ENCODE measurements at places on chromosomes 11 and 22.

DNA sequence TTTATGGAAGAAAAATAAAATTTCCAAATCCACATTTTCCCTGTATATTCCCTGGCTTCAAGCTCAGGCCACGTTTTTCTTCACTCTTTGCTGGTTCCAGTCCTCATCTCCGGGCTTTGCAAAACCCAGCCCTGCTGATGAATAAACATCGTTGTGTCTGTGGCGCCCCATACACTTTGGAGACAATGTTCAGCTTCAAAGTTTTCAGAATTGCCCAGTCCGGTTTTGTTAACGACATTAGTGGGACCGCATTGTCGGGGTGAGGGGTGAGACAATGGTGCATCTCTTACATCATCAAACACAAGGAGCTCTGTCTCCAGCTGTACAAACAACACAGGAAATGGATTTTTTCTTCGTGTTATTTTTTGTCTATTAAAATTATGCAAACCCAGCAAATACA is 53.4 kb upstream of the HTATIP2 start:
- DNase-seq, result no peak

GRCh38 chr11:83691451-83691950 is 405.3 kb upstream of the CCDC90B start:
- no peak for DNase-seq

DNA sequence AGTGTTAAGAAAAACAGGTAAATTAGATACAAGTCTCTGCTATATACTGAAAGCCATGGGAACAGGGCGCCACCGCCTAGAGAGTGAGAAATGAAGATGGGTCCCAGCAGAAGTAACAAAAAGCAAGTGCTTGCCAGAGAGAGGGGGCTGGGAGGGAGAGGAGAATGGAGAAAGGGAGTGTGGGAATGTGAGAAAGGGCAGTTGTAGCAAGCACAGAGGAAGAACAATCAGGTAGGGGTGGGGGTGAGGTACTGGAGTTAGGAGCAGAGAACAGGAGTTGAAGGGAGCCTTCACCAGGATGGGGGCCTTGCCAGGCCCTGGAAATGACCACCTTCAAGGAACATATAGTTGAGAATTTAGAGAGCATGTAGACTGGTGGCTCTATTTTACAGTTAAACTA is 66.8 kb downstream of the TCF20 start:
- DNase-seq, result no peak

DNA sequence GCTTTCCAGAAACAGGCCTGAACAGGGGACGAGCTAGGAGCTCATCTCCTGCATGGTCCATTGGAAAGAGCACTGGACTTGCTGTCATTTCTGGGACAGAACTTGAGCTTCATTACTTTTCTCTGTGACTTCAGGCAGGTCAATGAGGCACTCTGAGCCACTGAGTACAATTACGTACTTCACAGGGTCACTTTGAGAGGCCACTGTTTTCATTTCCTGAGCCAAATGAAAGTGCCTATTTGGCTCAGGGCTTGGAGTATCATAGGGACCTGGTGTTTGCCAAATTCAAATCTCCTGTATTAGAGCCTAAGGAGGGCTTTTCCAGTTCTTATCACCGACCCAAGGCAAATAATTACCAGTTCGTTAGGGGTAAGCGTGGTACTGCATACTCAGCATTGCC is 319.3 kb downstream of the CADM1 start:
- no peak for DNase-seq

DNA sequence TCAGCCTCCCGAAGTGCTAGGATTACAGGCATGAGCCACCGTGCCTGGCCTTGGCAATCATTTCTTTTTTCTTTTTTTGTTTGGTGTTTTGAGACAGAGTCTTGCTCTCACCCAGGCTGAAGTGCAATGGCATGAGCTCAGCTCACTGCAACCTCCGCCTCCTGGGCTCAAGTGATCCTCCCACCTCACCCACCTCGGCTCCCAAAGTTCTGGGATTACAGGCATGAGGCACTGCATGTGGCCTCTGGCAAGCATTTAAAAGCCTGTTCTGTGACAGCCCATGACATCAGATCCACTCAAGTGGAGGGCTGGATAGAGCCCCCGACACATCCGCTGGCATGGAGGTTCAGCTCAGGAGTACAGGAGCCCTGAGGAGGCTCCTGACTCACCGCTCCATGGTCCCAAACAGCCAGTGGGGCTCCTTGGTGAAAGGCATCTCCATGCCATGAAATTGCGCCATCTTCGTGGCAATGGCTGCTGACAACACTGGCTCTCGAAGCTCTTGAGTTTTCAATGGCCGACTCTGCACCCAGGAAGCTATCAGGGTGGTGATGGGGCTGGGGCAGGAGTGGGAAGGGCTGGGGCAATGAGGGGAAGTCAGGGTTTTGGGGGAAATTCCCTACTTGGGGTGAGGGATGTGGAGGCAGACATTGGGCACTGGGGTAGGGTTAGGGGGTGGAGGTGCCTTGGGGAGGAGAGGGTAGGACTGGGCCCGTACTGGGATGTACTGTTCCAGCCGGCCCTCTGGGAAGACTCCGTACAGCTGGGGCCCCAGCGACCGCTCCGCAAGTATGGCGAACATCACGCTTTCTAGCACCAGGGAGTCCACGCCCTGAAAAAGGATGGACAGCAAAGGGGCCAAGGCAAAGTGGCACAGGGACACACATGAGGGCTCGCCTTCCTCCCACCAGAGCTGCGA is 1.4 kb downstream of the CHKB start:
- DNase-seq, result no peak

- no peak for DNase-seq
These were observed 60.6 kb upstream of the E2F8 start for GRCh38 chr11:19301361-19301760.

GRCh38 chr22:30687358-30687757 is 7.3 kb upstream of the OSBP2 start:
- DNase-seq, result no peak

- no peak for DNase-seq
These were observed 110.4 kb downstream of the RRAS2 start for GRCh38 chr11:14248580-14248981.

GRCh38 chr11:102495161-102496042 is 35.1 kb downstream of the MMP7 start:
- DNase-seq, result peak; percentile 37

DNA sequence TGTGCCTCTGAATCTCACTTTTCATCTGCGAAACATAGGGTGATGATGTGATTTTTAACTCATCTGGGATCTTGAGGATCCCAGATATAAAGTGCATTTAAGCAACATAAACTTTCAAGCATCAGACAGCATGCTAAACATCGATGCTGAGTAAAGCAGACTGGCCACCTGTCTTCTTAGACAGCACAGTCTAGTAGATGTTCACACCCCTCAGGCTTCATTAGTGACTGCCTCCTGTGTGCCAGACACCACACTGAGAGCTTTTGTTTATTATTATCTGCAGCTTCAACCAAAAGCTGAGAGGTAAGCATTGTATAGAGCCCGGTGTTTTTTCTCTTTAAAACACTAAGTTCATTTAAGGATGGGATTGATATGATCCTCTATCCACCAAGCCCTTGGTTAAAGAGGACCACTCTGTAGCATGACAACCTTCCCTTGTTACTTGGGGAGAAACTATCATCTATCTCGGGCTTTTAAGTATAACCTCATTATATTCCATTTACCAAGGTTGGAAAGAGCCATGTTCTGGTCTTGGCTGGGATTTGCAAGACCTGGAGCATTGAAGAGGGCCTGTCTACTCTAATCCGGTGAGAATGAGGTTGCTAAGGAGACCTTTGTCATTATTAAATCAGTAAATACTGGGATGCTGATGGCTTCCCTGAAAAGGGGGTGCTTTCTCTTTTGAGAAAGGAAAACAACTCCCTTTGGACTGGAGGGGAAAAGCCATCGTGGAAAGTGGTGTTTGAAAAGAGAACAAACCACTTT is 114.2 kb upstream of the SEZ6L start:
- no peak for DNase-seq

DNA sequence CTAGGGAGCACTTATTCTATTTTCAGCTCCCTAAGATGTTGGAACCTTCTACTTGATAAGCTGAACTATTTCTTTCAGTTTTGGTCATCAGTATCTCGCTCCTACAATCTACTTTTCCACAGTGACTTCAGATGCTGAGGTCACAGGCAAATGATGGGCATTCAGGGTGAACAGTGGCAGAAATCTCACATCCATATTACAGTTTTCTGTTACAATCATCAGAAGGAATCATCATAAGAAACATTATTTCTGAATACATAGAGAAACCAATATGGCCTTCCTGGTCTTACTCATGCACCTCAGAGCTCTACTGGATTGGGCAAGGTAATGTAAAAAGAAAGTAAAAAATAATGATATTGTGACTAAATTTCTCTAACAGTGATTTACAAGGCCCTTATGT is 39.4 kb upstream of the DDI1 start:
- DNase-seq, result no peak

GRCh38 chr22:45320357-45320976 is 10.7 kb downstream of the FAM118A start:
- DNase-seq, result peak; percentile 50

DNA sequence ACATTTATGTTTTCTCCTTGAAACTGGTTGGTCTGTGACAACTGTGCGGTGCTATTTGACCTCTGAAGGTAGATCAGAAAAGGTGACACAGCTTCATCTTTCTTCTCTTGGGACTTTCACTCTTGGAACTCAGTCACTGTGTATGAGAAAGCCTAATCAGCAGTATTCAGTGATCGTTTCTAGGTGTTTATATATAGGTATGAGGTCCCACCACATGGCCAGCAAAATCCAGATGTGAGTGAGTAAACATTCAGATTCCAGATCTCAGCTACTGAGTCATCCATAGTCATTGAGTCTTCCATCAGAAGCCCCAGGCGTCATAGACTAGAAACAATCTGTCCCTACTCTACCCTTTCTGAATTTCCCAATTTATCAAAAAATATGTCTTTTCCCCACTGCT is 117.3 kb upstream of the CTSC start:
- no peak for DNase-seq

DNA sequence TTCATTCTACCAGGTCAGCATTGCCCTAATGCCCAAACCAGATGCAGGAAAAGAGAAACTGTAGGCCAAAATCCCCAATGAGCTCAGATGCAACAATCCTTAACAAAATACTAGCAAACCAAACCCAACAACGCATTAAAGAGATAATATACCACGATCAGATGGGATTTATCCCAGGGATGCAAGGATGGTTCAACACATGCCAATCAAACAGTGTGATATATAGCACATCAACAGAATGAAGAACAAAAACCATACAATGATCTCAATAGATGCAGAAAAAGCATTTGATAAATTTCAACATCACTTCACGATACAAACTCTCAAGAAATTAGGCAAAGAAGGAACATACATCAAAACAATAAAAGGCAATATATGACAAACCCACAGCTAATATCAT is 45.0 kb downstream of the IMMP1L start:
- DNase-seq, result no peak

DNA sequence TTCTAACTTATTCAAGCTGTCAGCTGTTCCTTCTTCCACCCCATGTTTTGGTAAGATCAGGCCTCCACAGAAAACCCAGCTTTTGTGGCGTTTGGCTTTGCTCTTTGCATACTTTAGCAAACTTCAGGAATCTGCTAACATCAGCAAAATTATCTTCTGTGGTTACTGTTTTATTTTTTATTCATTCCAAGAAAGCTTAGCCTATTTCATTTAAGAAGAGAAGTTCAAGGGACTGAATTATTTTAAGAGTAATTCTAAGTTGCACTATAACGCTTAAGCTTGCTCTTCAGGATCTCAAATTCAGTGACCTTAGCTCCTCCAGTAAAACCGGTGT is 1.1 kb downstream of the JHY start:
- DNase-seq, result no peak

GRCh38 chr11:111938687-111939160 is 1.6 kb downstream of the DIXDC1 start:
- no peak for DNase-seq

GRCh38 chr11:15909937-15910598 is 446.3 kb downstream of the SOX6 start:
- no peak for DNase-seq

- DNase-seq, result no peak
These were observed 54.4 kb downstream of the GRAMD1B start for GRCh38 chr11:123484448-123484847.

DNA sequence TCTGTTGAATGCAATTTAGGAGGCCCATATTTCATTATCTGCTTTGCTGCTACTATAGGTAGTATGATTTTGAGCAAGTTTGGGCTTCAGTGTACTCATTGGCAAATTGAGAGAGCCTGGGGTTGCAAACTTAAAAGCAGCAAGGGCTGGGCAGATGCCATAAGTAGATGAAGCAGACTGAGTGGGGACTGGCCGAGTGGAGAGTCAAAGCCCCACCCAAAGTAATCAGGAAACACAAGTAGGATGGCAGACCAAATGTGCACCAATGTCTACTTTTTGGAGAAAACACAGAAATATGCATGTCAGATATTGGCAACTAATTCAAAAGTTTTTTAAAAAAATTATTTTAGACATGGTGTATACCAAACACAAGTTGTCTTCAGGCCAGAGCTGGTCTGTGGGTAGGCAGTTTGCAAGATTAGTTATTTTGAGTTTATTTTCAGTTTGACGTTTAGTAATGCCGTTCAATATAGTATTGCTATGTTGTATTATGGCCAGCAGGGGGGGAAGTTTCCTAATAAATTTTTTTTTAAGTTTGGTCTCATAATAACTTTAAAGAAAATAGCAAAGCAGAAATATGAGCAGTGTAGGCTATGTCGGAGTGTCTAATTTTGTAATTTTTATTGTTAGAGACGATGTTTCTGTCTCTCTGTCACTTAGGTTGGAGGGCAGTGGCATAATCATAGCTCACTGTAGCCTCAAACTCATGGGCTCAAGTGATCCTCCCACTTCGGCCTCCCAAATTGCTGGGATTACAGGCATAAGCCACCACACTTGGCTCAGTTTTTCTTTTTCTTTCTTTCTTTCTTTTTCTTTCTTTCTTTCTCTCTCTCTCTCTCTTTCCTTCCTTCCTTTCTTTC is 105.1 kb downstream of the HIPK3 start:
- no peak for DNase-seq

GRCh38 chr11:102382384-102382783 is 35.4 kb downstream of the BIRC2 start:
- no peak for DNase-seq

DNA sequence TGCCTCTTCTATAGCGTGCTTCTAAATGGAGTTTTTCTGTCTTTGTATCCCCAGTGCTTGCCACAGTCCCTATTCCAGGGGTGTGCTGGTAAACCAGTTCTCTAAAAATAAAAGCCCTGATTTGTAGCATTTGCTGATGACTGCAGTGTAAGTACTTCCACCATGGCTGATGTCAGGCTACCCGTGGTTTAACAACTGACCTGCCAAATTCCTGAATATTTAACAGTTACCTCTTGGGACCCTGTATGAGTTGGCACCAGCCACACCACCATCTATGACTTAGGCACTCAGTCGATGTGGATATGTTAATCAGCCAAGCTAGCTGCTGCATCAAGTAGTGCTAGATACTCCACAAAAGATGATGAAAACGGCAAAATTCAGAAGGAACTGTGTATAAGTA is 94.0 kb upstream of the MTNR1B start:
- no peak for DNase-seq

GRCh38 chr11:113628912-113629311 is 77.2 kb downstream of the TMPRSS5 start:
- no peak for DNase-seq
